ENCODE measurements at places on chromosomes 6 and 20. TPM values are rescaled to one million over a fixed set of nuclear protein-coding genes. Genes with fewer than 3 reads are reported as not detected.

Gene LST1
- not detected for total RNA-seq

Gene NMBR
- total RNA-seq = not detected

Gene ADGRF5
- total RNA-seq = not detected

Gene REPS1
- 44.6 TPM for total RNA-seq

Gene CALHM6
- total RNA-seq = 6.9 TPM

Gene ISM1
- not detected for total RNA-seq

Gene FAXC
- total RNA-seq = 3.5 TPM

Gene SCGN
- total RNA-seq = not detected

Gene PNPLA1
- total RNA-seq = 0.05 TPM

Gene GSTA2
- 0.12 TPM for total RNA-seq

Gene ESR1
- not detected for total RNA-seq

Gene BCAS4
- 16.2 TPM for total RNA-seq

Gene OOEP
- total RNA-seq = not detected

Gene DDO
- total RNA-seq = 16.5 TPM

Gene OR2H2
- total RNA-seq = not detected

Gene FERMT1
- total RNA-seq = 2.0 TPM

Gene PXT1
- not detected for total RNA-seq

Gene B3GAT2
- total RNA-seq = not detected

Gene EYA4
- 8.2 TPM for total RNA-seq

Gene NT5E
- total RNA-seq = 171 TPM

Gene PCK1
- total RNA-seq = not detected

Gene COX4I2
- total RNA-seq = not detected

Gene AURKA
- total RNA-seq = 212 TPM

Gene CST5
- total RNA-seq = not detected

Gene RIMS4
- total RNA-seq = 0.02 TPM

Gene GINM1
- 103 TPM for total RNA-seq

Gene MBOAT1
- 32.3 TPM for total RNA-seq

Gene PBOV1
- not detected for total RNA-seq

Gene TFAP2D
- total RNA-seq = not detected

Gene SLC17A2
- not detected for total RNA-seq

Gene FLOT1
- total RNA-seq = 244 TPM

Gene FOXS1
- 0.12 TPM for total RNA-seq

Gene HTR1E
- total RNA-seq = not detected

Gene SYS1
- 29.4 TPM for total RNA-seq

Gene TTK
- 82.3 TPM for total RNA-seq
